ENCODE measurements at places on chromosomes 1 and 21.

GRCh38 chr1:8727809-8728213 is 89.6 kb downstream of the RERE start:
- DNase-seq = no peak

- DNase-seq = no peak
Observed at GRCh38 chr1:4599951-4600481, 54.4 kb upstream of the AJAP1 start.

DNA sequence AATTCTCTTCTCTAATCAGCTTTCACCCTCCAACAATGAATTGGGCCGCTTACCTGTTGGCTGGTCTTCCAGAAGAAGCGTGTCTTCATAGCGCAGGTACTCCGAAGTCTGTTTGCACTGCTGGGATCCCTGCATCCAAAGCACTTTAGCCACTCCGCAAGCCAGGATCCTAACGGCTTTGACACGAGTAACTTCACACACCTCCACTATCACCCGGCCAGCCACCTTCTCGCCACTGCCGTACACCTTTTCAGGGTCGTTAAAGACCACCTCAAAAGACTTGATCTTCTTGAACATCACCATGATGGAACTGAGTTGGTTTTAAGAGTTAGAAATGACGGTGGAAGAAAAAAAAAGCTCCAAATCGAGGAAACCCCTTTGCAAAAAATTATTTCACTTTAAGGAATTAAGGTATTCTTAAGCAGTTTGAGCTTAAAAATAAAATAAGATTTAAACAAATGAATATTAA is 381 bp downstream of the TXNIP start:
- DNase-seq = no peak

- no peak for DNase-seq
Observed at GRCh38 chr1:30028283-30028682, 695.1 kb downstream of the MATN1 start.

GRCh38 chr1:92748138-92748537 is 36.8 kb downstream of the EVI5 start:
- no peak for DNase-seq

- DNase-seq = no peak
Observed at GRCh38 chr1:112866151-112866550, 89.8 kb downstream of the SLC16A1 start.

DNA sequence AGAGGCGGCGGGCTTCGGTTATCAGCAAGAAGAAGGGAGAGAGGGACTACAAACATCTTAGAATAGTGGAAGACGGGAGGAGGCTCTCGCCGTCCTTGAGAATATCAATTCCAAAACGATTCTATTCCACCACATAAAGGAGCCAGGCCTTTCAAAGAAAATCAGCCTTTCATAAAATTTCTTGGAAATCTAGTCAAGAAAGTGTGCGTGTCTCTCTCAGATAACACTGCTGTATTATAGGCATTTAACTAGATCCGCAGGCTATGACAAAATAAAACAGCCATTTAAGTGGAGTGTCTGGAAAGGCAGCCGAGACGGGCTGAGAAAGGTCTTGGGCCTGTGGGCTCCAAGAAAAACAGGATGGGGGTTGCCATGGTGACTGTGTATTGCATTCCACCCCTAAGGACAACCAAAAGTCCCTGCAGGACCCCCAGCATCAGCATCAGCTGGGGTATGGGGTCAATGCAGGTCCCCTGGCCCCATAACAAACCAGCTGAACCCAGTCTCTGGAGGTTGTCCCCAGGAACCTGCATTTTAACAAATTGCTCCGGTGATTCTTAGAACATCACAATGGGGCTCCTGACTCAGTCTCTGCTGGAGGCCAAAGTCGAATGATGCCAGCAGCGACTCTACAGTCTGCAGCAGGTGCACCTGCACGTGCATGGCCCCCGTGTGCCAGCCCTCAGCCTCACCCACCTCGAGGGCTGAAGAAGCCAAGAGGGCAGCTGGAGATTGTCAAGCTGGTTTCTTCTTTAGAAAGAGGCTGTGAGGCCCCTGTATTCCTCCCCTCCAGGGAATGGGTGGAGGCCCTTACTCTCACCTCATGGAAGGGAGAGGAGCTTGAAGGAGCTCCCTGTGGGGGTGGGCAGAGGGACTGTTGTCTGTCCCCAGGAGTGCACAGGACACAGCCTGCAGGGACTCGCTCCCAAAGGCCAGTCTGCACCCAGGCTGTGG is 287.4 kb downstream of the NPHP4 start:
- no peak for DNase-seq

GRCh38 chr1:20375563-20375962 is 84.9 kb downstream of the VWA5B1 start:
- DNase-seq = no peak

DNA sequence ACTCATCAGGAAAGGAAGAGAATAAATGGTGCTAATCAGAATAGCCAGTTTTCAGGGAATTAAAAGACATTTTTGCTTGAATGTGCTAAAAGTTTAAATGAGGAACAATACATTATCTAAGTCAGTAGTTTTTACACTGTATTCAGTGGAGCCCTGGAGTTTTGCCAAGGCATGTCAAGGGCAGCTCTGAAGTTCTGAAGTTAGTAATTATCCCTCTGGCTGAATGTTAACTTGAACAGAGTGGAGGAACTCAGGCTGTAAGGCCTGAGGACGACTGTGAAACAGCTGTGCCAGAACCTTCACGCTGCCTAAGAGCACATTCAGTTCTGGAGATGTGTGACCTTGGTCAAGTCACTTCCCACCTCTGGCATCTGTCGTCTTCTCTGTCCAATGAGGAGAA is 68.1 kb downstream of the EDEM3 start:
- no peak for DNase-seq

DNA sequence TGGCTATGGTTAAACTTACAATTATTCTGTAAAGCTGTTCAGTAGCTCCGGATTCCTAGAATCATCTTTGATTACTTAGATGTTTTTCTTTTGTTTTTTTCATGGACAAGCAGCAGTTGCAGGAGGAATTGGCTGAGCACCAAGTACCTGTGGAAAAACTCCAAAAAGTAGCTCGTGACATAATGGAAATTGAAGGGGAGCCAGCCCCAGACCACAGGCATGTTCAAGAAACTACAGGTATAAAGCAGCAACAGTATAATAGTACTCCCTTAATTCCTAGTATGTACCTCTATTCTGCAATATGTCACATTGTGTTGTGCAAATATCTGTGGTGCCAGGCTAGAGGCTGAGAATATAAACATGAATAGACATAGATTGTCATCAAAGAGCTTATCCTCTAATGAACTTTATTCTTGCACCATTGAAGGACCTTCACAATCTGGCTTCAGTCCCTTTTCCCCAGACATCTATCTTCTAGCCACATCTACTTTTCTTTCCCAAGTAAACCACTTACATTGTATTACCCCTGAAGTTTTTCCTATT is 132.3 kb upstream of the BMP8A start:
- DNase-seq = no peak

- DNase-seq = no peak
Observed at GRCh38 chr1:55318116-55318817, 103.1 kb upstream of the USP24 start.

DNA sequence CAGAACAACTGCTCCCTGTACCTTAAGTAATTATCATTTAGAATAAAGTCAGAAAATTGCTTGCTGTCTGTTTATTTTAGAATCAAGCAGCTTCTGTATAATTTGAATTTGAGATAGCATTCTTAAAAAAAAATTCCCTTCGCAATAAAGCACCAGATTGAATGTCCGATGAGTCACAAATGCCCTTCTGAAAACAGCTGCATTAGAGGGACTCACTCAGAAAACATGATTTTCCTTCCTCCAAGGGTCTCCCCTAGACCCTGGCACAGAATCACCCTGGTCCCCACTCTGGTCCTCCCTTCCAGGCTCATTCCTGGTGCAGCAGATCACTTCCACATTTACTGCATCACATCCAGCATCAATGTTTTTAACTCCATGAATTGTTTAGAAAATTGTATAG is 471.1 kb upstream of the VAMP3 start:
- no peak for DNase-seq

GRCh38 chr1:201636510-201636971 is 97.6 kb downstream of the NAV1 start:
- DNase-seq = no peak

- no peak for DNase-seq
Observed at GRCh38 chr21:17711896-17712295, 99.2 kb upstream of the BTG3 start.

- DNase-seq = no peak
Observed at GRCh38 chr1:30277415-30277814, 446.0 kb downstream of the MATN1 start.

- no peak for DNase-seq
Observed at GRCh38 chr21:36723371-36723881, 24.5 kb downstream of the SIM2 start.

GRCh38 chr1:68157416-68157815 is 74.9 kb downstream of the WLS start:
- no peak for DNase-seq

GRCh38 chr1:153532769-153533599 is 2.8 kb downstream of the S100A6 start:
- peak; percentile 39 for DNase-seq

DNA sequence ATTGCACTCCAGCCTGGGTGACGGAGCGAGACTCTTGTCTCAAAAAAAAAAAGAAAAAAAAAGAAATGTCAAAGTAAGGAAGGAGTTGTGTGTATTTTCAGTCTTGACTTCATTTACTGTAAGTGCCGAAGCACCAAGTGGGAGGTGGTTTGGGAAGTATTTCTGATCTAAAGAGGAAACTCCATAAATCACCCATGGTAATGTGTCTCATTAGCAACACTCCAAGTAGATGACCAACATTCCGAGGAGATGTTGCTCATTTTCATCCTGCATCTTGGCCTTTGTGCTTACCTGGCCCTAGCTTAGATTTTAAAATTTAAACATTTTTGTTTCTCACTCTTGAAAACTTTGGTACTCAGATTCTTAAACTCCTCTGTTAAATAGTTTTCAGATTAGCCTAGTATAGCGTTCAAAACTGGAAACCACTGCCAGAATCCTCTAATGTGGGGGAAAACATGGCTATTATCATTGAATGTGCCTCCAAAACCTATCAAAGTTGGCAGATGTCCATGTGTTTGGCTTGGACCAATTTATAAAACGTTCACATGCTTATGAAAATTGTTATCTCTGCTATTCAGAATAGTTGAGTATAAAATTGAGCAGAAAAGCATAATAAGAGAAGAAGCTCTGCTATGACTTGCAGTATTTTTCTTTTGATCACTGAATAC is 110.4 kb downstream of the NFIA start:
- DNase-seq = no peak

DNA sequence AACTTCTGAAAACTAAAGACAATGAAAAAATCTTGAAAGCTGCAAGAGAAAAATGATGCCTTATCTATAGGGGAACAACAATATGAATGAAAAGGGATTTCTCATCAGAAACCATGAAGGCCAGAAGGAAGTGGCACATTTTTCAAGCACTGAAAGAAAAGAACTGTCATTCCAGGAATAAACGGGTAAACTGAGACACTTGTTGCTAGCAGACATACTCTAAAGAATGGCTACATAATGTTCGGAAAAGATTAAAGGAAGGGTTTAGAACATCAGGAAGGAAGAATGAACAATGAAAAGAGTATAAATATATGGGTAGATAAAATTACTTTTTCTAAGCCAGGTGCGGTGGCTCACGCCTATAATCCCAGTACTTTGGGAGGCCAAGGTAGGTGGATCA is 14.5 kb downstream of the RBBP5 start:
- no peak for DNase-seq

- no peak for DNase-seq
Observed at GRCh38 chr1:7266561-7266960, 481.3 kb downstream of the CAMTA1 start.

GRCh38 chr1:201430776-201431175 is 9.2 kb upstream of the TNNI1 start:
- DNase-seq = no peak

GRCh38 chr1:40802078-40802741 is 18.6 kb downstream of the KCNQ4 start:
- no peak for DNase-seq

DNA sequence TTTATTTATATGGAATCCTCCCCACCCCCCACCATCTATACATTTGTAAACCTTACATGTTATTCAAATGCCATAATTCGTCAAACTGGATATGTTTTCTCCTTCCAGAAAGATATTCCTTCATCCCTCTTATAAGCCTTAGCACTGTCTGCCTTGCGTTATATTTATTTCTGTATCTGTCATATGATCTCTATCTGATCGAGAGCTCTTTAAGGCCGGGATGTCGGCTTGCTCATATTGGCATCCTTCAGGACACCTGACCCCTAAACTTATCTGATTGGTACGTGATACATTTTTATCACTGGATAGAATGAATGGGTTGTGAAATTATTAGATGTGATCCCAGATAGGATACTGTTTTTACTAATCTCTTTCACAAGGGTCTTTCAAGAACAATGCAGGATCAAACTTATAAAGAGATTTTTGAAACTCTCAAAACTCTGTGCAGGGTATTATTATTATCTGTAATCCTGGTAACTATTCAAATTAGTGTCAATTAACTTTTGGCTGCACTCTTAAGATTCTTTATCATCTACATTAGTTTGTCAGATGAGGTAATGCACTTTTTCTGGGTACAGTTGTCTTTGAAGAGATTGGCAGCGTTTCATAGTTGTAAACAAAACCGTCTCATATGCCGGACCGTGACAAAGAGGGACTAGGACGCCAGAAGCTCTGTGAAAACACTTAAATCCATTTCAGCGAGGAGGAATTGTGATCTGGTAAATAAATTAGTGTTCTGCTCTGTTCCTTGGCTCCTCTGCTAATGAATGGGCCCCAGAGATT is 152.0 kb downstream of the KIF26B start:
- no peak for DNase-seq

DNA sequence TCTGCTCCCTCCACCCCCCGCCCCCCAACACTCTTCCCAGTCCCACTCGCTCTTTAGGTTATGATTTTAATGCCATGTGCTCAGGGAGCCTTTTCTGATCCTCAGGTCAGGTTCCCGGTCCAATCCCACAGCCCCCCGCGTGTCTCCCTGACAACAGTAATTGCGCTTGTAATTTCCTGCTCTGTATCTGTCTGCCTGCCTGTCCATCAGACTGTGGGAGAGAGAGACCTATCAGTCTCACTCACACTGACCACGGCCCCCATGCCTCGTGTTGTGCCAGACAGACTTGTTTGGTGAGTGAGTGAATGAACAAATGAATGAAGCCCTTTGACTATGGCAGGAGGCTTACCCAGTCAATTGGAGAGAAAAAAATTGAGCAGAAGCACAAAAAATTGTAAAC is 50.8 kb upstream of the ECE1 start:
- DNase-seq = peak; percentile 62

DNA sequence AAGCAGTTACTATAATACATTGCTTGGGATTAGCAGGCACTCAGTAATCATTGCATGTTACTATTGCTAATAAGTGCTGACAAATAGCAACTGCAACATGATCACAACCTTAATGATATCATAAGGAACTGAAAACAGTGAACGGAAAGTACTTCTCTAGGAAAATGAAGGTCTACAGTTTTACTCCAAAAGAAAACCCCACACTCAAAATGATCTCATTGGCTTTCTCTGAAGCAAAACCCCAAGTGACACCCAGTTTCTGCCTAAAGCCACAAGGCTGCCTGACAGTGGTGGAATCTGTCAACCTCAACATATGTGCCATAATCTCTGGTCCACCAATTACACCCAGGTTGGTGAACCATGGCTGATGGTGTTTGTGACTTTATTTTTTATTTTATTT is 137.6 kb downstream of the PTGER3 start:
- DNase-seq = no peak

GRCh38 chr1:72631449-72631848 is 349.1 kb upstream of the NEGR1 start:
- no peak for DNase-seq

Data from NCI-H1417 treated with DMSO at 0.1 percent for 48 hours (cell line).